Esophagus mucosa (tissue), 1 donor: ENCODE measurements at places on chromosomes 16 and 17. TPM values are rescaled to one million over a fixed set of nuclear protein-coding genes. Genes with fewer than 3 reads are reported as not detected.

The AURKB gene
- 22.0 TPM for total RNA-seq

DNA sequence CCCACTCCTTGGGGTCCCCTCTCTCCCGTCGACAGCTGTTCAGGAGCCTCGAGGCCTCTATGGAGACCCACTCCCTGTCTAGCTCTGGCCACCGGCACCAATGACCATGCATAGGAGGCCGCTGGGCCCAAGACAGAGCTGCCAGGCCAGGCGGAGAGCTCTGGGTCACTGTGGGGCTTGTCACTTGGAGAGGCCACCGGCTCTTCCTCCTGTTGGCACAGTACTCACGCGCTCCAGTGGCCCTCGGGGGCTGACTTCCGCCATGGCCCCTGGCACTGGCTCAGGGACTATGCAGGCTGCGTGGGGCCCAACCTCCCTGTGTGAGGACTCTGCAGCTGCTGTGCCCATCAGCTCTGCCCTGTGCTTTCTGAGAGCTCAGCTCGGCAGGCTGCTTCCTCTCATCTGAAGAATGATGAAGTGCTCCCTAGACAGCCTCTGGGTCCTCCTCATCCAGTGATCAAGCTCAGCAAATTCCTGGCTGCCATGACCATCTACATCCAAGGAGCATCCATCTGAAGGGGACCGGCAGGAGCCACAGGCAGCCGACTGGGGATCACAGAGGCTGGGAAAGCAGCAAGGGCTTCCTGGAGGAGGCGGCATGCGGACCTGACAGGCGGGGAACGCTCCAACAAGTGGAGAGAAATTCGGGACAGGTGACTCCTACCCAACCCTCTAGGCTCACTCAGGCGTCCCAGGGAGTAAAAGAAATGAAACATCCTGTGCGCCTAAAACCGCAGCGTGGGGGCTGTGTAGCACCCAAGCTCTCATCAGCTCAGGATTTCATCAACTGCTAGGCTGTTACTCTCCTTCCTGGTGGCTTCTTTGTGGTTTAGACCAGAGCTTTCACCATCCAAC is 16.8 kb downstream of the GALNS start:
- no peak for ATAC-seq

DNA sequence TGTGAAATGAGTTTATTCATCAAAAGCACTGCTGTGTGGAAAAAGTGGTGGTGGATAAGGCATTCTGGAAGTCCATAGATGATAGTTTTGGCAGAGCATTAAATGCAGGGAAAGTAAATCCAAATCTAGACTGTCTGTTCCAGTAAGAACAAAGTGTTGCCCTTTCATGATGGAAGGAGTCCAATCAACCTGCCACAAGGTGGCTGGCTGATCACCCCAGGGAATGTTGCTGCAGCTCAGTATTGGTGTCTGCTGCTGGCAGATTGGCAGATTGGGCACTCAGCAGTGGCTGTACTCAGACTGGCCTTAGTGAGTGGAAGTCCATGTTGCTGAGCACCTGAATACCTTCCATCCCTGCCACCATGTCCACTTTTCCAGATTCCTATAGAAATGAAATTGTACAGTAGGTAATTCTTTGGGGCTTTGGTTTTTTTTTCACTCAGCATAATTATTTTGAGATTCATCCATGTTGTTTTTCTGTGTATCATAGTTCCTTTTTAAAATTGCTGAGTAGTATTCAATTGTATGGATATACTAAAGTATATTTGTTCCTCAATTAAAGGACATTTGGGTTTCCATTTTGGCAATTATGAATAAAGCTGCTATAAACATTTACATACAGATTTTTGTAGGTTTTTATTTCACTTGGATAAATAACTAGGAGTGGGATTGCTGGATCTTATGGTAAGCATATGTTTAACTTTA is 14.3 kb downstream of the DYNLL2 start:
- no peak for ATAC-seq

DNA sequence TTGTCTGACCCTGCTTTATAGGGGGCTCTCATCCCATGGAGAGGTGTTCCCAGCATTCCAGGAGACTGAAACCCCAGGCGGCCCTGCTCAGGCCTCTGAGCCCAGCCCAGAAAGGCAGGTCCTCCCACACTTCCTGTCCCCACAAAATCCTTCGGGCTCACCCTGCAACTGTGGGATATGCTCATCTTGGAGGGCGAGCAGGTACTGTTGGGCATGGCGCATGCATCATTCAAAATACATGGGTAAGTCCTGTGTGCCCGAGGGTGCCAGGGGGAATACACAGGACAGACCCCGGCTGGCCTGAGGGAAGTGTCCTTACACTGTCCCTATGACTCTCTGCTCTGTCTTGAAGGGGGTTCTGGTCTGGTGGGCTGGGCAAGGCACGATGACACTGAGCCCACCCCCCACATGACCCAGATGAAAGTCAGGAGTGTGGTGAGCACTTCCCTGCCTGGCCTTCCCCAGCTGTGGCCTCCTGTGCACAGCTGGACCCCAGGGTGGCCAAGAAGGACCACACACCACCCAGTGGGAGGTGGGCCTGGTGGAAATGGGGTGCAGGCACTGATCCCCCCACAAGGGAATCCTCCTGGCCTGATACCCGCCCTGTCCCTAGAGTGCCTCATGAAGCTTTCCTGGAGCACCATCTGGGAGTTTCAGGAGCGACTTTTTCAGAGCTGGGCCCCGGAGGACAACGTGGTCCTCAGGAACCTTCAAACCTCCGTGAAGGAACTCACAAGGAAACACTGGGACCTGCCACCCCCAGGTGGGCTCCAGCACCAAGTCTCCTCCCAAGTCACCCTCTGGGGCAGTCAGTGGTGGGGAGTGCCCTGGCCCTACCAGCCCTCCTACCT is 46.7 kb downstream of the USP22 start:
- ATAC-seq = no peak

DNA sequence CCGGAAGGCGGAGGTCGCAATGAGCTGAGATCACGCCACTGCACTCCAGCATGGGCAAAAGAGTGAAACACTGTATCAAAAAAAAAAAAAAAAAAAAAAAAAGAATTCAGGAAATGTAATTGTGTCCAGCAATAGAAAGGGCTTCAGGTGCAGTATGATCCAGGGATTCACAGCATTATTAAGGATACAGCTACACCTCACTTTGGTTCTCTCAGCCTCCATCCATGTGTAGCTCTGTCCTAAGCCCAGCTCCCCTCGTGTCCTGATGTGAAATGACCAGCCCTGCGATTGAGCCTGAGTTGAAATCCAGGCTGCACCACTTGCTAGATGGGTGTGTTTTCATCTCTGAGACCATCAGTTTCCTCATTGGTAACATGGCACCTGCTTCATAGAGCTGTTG is 3.0 kb downstream of the SLC5A10 start:
- no peak for ATAC-seq
